Choroid plexus epithelial cell (primary cell): ENCODE measurements at places on chromosomes 7 and 10.

- DNase-seq: peak; percentile 93
Measured at GRCh38 chr10:89337484-89337883, 9.7 kb downstream of the IFIT3 start.

DNA sequence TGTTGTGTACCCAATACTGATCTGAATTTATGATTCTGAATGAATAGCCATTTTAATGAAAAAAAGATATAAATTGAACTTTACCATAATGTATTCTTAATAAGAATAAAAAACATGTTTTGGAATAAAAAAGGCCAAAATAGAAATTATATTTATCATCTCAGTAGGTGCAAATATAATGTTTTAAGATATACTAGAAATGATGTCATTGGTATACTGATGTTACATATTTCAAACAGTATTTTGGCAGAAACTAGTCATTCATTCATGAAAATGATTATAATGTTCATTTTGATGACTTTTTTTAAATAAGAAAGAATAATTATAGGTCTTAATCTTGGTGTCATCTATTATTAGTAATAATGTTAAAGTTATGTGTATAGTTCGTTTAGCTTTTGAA lies 9.2 kb downstream of the PCGF5 start:
- no peak for DNase-seq

DNA sequence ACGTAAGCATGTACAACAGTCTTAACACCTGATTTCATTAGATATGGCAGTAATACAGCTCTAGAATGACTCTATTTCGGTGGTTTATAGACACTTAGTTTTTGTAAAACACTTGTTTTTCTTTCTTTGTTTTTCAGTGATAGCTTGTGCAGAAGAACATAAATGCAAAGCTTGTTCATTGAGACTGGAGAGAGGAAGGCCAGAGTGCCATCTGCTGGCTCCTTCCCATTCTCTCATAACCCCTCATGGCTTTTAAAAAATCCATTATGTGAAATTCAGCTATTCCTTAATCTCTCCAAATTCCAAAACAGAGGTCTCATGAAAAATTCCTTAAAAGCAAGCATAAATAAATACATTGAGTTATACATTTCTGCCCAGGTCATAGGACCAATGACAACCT lies 76.3 kb downstream of the CACNB2 start:
- peak; percentile 80 for DNase-seq

DNA sequence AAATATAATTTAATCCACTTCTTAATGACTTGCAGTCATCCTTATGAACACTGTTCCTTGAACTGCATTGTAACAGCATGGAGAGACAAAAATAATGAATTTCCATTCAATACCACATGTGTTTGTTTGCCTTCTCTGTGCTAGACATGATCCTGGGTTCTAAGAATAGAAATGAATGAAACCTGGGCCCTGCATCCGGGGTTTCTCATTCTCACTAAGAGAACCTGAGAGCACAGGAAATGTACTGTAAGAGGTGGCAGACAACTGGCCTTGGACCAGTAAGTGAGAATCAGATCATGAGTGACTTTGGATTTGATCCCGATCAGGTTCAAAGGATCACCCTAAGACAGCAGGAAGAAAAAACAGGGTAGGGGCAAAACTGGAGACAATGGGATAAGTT lies 37.2 kb upstream of the CUL1 start:
- no peak for DNase-seq

- peak; percentile 98 for DNase-seq
Measured at GRCh38 chr10:122307669-122308416, 36.7 kb downstream of the BTBD16 start.

- DNase-seq: peak; percentile 81
Measured at GRCh38 chr7:726084-726853, at the start of gene DNAAF5. Gene DNAAF5 (plus strand): TSS chr7:726699. CDS start chr7:726721, 22 bp downstream.

- DNase-seq: no peak
Measured at GRCh38 chr7:138667535-138668228, 33.5 kb downstream of the SVOPL start.

- DNase-seq: peak; percentile 26
Measured at GRCh38 chr10:22443175-22443901, 98.0 kb downstream of the SPAG6 start.

- peak; percentile 70 for DNase-seq
Measured at GRCh38 chr7:42831718-42832522, 80.0 kb downstream of the C7orf25 start.

DNA sequence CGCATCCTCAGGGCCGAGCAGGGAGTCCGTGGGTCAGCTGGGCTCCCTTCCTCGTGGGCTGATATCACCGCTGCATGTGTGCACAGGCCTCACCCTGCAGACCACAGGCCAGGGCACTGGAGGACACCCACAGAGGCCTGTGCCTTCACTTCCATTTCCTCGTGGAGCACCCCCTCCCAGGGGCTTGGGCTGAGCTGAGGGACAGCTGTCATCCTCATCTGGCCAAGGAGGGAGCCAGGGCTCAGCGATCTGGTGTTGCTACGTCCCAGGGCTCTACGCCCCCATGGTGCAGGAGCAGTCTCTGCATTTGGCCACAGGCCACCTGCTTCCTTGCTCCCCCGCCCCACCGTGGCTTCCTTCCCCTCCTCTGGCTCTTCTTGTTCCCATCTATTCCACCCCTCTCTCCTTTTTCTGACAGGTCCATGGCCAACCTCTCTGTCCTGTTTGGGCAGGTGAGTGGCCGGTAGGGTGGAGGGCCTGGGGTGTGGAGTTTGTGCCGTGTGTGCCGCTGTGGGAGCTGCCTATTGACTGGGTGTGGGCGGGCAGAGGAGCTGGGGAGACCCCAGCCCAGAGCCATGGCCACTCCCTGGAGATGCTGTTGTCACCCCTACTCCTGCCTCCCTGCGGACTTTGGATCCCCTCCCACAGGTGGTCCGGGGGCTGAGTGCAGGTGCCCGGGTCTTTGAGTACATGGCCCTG lies 8.3 kb upstream of the ASIC3 start:
- DNase-seq: no peak

DNA sequence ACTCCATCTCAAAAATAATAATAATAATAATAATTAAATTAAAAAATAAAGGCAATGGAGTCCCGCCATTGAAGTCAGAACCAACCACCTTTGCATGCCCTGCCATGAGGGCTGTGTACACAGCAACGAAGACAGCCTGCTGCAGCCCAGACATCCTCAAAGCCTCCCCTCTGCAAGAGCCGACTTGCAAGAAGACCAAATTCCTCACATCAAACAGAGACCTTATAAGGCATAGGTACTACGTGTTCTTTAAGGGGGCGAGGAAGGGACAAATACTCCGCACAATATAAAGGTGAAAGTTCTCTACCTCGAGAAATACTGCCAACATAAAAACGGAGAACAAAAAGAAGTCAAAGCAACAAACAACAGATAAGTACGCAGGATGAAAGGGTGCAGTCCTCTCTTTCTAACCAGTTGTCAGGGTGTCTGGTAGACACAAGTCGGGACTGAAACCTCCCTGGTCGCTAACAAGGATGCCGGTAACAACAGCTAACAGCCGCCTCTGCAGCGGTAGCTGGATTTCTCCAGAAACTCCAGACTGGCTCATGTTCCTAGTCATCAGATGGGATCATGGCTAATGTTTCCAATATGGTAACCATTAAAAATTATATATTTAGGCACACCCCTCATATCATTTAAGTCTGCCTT lies 23.6 kb downstream of the FGFR2 start:
- DNase-seq: no peak

DNA sequence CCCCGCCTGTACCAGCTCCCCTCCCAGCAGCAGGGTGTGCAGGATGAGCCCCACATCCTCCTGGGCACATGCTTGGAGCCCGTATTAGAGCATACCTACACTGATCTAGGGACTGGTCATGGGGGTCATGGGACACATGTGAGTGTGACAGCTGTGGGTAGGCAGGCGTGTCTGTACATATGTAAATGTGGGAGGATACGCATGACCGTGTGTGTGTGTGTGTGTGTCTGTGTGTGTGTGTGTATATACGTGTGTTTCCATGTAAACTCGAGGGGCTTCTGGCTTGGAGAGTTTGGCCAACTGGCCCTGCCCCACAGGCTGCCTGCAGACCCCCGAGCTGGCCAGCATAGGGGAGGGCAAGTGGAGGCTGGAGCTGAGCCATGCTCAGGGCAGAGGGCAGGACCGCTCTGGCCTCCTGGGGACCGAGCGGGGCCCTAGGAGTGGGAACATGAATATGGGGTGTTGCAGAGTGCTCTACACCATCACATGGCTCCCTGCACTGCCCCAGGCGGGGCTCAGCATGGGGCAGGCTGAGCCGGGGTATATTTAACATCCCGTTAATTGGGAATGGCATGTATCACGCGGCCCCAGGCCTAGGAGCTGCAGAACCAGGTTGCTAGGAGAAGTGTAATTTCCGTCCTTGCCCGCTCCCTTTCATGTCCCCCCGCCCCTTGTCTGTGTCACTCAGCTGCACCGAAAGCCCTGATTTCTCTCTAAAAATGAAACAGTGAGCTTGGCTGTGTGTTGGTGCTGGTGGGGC lies 152.7 kb upstream of the PCBD1 start:
- no peak for DNase-seq

DNA sequence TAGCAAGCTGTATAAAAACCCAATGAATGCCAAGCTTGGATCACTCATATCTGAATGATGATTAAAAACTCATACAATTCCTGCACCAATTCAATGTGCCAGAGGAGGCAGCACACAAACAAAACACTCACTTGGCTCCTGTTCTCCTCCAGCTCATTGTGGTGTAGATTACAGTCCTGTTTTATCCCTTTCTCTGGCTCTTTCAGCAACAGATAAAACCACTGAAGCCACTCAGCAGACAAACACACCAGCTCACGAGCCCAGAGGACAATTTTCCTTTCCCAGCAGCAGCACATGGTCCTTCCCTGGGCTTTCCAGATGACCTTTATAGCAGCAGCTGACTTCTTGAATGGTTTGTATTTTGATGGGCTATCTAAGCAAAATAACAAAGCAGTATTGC lies 107.3 kb upstream of the STARD3NL start:
- peak; percentile 45 for DNase-seq

GRCh38 chr7:1665549-1666316 lies 4.3 kb upstream of the ELFN1 start:
- peak; percentile 18 for DNase-seq

DNA sequence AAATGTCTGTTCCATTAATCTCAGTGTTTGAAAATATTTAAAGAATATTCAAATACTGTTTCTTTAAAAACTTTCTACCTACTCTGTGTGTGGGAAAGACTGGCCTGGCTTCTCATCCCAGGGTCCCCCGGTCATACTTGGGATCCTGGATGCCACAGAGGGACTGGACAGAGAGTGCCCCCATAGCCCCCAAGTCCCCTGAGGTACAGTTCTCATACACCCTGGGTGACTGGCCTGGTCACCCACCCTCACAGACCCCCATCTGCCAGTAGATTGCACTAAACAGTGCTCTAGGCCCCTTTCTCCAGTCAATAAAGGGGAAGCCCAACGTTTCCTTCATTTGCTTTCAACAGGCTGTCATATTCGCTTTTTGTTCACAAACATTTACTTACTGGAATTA lies 3.0 kb downstream of the TMEM273 start:
- no peak for DNase-seq

- no peak for DNase-seq
Measured at GRCh38 chr10:73743327-73743904, 756 bp upstream of the SEC24C start.

GRCh38 chr7:66747881-66748511 lies 7.5 kb downstream of the RABGEF1 start:
- DNase-seq: peak; percentile 33
